ENCODE measurements at places on chromosomes 7 and 10.
A peak's percentile ranks its signal among the peaks of the same experiment; 100 is the strongest.

GRCh38 chr7:127792528-127793342 lies 140.7 kb downstream of the SND1 start:
- DNase-seq, result peak; percentile 40

DNA sequence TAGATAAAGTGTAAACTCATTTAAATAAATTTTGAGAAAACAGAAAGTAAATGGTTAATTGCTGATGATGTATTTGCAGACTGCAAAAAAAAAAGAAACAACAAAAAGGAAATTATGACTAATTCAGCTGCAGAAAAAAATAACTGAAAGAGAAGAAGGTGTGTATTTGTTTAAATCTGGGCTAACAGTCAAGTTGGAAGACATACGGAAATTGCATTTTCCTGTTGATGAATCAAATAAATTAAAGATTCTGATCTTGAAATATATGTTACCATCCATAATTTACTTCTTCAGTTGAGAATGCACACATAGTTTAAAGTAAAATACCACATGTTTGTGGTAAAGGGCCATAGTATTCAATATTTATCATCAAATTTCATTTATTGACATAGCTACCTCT lies 19.3 kb upstream of the ING3 start:
- DNase-seq, result no peak

DNA sequence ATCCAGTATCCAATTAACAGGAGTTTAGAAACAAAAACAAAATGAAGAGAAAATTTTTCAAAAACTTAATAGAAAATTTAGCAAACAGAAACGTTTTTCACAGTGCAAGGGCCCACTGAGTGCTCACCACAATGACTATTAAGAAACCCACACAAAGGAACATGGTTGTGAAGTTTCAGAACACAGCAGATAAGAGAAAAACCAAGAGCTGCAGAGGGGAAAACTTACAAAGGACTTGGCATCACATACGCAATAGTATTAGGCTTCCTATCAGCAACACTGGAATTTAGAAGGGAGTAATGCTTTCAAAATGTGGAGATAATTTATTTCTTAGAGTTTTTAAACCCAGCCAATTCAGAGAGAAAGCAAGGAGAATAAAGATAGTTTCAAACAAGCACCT lies 1.7 kb upstream of the C7orf25 start:
- DNase-seq, result no peak

- DNase-seq, result no peak
These were observed 348.0 kb downstream of the GPAM start for GRCh38 chr10:111835574-111835973.

- DNase-seq, result no peak
These were observed 130.0 kb downstream of the FAM53B start for GRCh38 chr10:124614003-124614659.

DNA sequence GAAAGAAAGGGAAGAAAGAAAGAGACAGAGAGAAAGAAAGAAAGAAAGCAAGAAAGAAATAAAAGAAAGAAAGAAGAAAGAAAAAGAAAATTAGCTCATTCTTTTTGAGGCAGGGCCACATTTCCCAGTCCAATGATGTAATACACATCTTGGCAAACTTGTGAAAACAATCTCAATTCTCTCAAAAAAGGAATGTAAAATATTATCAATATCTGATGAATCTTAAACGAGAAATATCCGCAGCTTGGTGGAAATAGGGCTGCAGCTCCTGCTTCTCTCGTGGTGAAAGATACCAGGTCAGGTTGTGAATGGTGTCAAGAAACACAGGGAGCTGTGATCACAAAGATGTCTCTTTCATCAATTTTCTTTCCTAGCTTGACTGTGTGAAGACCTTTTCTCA lies 739.6 kb upstream of the NRP1 start:
- no peak for DNase-seq

GRCh38 chr10:11234857-11235531 lies 217.3 kb downstream of the CELF2 start:
- DNase-seq, result no peak

GRCh38 chr7:136687693-136688322 lies 180.6 kb upstream of the CHRM2 start:
- no peak for DNase-seq

DNA sequence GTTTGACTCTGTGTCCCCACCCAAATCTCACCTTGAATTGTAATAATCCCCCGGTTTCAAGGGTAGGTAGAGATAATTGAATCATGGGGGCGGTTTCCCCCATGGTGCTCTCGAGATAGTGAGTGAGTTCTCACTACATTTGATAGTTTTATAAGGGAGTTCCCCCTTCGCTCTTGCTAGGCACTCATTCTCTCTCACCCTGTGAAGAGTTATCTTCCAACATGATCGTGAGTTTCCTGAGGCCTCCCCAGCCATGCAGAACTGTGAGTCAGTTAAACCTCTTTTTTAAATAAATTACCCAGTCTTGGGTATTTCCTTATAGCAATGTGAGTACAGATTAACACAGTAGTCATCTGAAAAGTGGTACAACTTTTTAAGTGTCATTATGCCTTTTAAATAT lies 913.5 kb upstream of the LRRN3 start:
- DNase-seq, result no peak

GRCh38 chr10:72126184-72126871 lies 38.0 kb upstream of the SPOCK2 start:
- DNase-seq, result peak; percentile 50

DNA sequence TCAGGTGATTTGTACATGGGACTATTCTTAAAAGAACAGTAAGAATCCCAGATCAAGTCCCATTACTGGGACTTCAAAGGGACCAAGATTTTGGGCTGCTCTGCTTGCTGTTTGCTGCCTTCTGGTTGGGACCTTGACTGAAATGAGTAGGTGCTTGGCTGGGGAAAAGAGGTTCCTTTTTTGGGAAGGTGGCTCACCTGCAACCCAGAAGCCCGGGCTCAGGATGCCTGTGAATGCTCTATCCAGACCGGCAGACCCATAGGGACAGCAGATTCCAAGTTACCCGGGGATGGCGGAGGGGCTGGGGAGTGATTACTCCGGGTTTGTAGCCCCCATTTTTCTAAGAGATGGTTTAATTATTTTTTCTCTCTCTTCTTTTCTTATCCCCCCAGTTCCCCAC lies 104.0 kb downstream of the CPXM2 start:
- no peak for DNase-seq

- no peak for DNase-seq
These were observed 19.5 kb downstream of the KCNMA1 start for GRCh38 chr10:77618117-77618516.

- DNase-seq, result no peak
These were observed 152.8 kb downstream of the AMPH start for GRCh38 chr7:38478404-38478803.

- DNase-seq, result no peak
These were observed 128.2 kb downstream of the SPAG6 start for GRCh38 chr10:22473459-22473858.

GRCh38 chr7:134196439-134196838 lies 69.3 kb downstream of the LRGUK start:
- DNase-seq, result no peak

DNA sequence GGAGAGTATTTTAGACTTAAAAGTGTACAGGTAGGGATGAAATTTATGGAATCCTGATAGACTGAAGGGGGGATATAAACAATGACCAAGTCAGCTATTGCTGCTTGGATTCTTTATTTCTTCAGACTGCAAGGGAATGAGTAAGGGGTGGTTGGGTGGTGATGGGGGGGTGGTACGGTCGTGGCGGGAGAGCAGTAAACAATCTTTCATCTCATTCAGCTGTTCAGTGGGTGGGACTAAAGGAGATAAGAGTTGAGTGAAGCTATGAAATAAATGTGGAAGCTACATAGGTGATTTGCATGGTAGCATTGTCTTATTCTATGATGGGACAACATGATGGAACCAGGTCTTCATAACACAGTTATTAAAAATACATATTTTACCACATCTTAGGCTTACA lies 1.8 kb downstream of the SEPTIN7 start:
- DNase-seq, result peak; percentile 20

DNA sequence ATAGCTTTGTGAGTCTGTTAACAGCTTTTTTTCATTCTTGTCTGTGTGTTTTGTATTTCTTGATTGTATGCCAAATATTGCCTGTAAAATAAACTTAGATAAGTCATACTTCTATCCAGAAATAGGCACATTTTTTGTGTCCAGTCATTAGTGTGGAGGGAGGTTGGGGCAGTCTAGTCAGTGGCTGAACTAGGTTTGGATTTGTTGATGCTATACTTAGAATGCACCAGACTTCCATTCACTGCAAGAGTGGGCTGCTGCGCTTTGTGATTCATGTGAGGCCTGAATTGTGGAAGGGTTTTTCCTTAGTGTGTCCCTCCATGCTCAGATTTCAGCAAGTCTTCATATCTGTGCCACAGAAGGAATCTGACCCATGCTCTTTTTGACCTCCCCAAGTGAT lies 50.0 kb downstream of the TRUB1 start:
- no peak for DNase-seq

DNA sequence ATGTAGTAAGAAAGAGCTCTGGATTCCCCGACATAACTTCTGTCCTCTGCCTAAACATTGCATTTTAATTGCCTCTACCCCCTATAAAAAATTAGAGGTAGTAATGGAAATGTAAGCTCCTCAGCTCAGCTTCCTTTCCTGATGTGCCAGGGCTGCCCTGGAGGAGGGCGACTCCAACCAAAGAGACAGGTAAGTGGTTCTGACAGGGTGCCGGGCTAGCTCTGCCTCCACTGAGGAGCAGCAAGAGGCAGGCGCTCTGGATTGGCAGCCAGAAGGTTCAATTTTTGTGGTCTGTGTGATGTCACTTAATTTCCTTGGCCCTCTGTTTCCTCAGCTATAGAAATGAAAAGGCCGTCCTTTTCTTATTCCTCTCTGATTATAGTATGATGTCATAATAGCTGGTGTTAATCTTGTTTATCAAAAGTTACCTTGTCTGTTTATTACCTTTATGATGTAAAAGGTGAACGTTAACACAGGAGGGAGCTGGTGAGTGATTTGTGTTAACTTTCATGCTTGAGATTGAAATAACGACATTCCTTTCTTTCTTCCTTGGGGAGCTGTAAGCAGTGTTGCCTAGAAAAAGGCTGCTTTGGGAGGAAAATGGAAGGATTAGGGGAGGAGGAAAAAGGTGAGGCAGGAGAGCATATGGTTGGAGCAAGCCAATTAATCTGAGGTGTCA lies 51.8 kb downstream of the ANLN start:
- DNase-seq, result no peak

DNA sequence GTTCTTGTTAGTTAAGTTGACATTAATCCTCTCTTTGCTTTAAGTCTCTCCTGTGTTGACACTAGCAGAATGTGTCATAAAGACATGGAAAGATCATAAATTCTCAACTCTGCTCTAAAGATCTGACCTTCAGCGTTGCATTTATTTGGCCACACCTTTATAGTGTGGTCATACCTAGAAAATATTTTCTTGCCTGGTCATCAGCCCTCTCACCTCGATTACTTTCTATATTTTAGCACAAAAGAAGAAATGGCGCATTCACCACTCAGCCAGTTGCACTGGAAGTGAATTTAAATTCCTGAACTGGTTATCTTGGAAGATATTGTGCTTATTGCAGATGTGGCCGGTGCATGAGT lies 96.7 kb upstream of the PDCD4 start:
- no peak for DNase-seq

DNA sequence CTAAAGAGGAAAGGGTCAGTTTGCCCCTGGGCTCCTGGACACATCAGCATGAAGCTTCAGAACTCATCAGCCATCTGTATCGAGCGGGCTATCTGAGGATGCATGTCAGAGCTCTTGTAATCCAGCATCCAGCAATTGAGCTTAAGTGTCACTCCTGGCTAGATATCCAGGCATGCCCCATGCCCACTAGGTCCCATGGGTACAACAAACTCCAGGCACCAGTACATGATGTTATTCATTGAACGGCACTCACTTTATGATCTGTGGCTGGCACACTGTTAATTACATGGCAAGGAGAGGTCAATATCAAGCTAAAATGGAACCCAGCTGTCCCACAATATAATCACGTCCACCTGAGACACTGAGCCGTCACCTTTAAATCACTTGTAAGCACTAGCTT lies 274.2 kb downstream of the ELMO1 start:
- DNase-seq, result no peak

DNA sequence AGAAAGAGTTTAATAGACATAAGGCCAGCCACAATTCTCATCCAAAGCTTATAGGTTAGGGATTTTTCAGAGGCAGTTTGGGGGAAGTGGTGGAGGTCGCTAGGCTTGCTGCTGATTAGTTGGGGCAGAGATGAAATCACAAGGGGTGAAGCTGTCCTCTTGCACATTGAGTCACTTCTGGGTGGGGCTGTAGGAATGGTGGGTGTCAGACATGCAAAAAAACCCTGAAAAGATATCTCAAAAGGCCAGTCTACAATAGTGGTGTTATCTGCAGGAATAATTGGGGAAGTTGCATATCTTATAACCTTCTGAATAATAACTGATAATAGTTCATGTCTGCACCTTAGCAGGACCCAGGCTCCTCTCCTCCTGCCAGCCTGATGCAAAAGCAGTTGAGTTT lies 2.1 kb downstream of the FAM24B start:
- DNase-seq, result no peak

DNA sequence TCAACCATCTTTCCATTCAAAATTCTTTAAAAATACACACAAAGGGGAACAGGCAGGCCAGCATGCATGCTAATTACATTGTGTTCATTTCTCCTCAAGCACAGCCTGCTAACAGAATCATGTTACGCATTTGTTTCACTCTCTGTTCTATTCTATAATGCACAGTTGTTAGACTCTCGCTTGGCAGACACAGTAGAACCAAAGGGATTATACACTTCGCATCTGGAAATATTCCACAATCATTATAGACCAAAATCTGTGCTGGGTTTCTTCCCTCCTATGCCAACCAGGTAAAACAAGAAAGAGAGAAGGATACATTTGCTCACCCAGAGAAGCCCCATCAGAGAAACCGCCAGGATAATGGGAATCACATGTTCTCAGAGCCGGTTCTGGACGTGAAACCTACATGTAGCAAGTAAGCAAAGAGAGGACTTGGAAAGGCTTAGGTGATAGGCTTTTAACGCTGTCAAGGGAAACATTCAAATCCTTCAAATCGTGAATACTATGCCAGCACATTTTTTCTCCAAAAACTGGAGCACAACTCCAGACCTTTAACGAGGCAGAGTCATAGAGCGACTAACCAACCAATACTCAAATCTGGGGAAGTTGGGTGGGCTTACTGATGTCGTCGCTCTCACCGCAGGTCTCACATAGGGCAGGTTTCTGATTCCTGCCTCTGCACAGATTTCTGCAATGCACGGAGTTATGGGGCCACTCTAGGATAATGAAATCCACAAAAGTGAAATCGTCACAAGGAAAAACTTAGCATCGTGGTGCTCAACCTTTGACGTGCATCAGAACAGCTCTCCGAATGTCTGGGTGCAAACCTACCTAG lies 380.5 kb upstream of the AUTS2 start:
- DNase-seq, result no peak

- no peak for DNase-seq
These were observed 255.3 kb downstream of the CELF2 start for GRCh38 chr10:11272915-11273389.

DNA sequence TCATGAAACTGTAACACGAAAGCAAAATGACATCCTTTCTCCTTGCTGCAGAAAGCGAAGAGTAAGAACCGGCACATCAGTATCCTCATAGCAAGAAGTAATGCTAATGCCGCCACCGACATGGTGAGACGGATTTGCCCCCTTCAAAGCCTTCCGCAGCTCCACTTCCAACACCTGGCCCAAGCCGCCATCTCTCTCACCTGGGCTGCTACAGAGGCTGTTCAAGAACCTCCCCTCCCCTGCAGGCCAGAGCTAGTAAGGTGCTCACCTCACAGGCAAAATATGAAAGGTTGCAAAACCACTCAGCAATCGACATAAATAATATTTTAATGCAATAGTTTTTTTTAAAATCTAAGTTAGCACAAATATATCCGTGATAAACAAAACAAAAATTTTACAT lies 123.9 kb upstream of the FRMD4A start:
- no peak for DNase-seq

- DNase-seq, result no peak
These were observed 45.9 kb downstream of the COL1A2 start for GRCh38 chr7:94440451-94441039.
